NCI-H1694 (cell line): ENCODE measurements at places on chromosomes 2 and 18.
A peak's percentile ranks its signal among the peaks of the same experiment; 100 is the strongest.

DNA sequence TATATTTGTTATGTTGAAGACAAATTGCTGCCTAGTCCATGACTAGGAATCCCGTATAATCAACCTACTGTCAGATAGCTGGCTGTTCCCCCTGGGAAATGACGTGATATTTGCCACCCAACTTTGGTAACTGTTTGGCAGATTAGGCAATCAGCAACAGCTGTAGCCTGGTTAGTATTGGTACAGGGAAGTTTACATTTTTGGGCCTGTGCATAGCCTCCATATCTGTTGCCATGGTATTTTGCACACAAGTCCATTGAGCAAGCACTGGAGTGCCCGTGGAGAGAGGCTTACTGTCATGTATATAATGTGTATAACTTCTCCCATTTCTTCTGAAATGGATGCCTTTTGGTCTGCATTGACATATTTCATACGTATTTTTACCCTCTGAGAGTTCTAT is 27.7 kb downstream of the BIRC6 start:
- no peak for DNase-seq

GRCh38 chr2:231602859-231603467 is 10.3 kb downstream of the TEX44 start:
- DNase-seq, result no peak

GRCh38 chr18:61637905-61638595 is 254.8 kb downstream of the RNF152 start:
- no peak for DNase-seq

GRCh38 chr2:121902171-121902591 is 146.7 kb downstream of the TSN start:
- DNase-seq, result peak; percentile 83

GRCh38 chr2:104690255-104690984 is 163.5 kb upstream of the POU3F3 start:
- no peak for DNase-seq

DNA sequence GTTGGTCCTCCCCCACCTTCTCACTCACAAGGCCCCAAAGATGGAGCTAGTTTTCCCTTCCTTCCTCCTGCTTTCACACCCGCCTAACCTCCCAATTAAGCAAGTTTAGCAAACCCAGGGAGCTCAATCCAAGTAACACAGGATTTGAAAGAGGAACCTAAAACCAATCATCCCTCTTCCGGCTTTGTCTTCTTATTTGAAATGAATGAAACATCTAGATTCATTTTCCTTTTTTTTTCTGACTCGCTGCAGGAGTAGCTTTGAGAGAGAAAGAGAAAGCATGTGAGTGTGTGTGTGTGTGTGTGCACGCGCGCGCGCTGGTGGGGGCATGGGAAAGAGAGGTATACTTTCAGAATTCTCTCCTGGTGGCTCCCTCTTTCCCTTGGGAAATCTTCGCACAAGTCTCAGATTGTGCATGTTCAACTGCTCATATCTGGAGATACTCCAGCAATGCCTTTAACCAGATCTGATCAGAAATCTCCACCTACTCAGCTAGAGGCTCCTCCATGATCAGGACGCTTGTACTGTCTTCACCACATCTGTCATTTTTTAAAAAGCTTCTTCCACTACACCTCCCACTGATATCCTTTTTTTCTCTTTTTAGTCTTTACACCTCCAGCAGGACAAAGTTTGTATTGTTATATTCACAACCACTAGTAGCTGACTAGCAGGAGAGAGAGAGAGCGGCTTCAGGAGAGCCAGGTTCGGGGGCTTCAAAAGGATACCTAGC is 1.7 kb downstream of the SLC8A1 start:
- DNase-seq, result peak; percentile 63

DNA sequence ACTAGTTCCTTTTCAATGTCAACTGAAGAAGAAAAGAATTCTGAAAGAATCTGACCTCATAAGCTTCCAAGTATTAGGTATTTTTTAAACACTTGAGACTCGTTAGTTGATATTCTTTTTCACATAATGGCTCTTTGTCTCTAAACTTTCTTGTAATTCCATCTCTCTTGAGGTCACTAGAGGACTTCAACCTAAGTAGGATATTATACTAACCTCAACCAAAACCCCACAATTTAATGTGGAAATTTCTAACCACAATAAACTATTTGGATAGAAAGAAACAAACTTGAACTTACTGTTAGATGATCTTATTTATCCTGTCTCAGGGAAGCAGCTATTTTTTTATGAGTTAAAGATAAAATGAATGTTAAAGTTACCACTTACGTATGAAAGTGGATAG is 206.9 kb upstream of the FSIP2 start:
- DNase-seq, result no peak

GRCh38 chr18:23922939-23923338 is 91.6 kb upstream of the TTC39C start:
- DNase-seq, result no peak

- no peak for DNase-seq
Measured at GRCh38 chr2:112189001-112189556, 50.9 kb downstream of the FBLN7 start.

- DNase-seq, result no peak
Measured at GRCh38 chr18:27165412-27165811, 19.7 kb downstream of the CHST9 start.

- no peak for DNase-seq
Measured at GRCh38 chr2:51490576-51491234, 458.8 kb upstream of the NRXN1 start.

- DNase-seq, result peak; percentile 27
Measured at GRCh38 chr2:30026091-30027055, 105.0 kb upstream of the ALK start.

DNA sequence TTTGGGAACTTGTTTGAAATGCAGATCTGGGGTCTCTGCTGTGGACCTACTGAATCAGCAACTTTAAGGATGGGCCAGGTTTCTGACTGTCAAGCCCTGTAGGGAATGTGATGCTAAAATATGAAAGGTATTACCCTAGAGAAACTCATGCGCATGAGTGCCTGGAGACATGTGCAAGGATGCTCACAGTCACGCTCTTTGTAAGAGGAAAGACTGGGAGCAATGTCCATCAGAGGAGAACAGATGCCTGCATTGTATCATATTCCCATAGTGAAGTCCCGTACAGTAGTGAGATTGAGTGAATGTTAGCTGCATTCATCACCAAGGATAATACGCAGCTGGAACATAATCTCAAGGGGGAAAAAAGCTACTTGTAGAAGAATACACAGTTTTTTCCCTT is 14.1 kb downstream of the ZNF407 start:
- DNase-seq, result no peak

DNA sequence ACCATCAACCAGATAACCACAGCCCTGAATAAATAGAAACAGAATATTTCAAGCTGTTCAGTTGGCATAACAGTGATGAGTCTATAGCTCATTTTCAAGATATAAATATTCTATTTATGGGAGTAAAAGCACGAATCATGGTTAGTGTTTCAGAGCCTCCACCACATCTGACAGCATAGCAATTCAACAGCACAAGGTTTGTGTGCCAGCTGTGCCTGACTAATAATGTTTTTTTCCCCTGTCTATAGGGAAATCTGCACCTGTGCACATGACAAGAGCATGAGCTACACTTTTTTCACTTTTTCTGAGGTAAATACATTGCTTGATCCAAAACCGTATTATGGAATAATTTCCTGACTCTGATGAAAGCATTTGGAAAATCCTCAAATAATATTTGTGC is 251.3 kb downstream of the RPIA start:
- DNase-seq, result no peak

DNA sequence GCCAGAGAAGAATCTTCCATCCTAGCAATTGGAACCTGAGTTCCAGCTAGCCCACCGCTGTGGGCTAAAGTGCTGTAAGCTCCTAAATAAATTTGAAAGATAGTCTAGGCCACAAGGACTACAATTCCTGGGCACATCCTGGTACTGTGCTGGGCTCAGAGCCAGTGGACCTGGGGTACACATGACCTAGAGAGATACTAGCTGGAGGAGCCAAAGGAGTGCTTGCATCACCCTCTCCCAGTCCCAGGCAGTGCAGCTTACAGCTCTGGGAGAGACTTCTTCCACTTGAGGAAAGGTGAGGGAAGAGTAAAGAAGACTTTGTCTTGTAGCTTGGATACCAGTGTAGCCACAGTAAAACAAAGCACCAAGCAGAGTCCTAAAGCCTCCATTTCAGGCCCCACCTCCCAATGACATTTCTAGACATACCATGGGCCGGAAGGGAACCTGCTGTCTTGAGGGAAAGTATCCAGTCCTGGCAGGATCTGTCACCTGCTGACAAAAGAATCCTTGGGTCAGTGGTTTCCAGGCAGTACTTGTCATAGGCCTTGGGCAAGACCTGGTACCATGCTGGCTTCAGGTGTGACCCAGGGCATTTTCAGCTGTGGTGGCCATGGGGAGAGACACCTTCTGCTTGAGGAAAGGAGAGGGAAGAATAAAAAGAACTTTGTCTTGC is 89.5 kb downstream of the TMEM185B start:
- DNase-seq, result no peak

- DNase-seq, result no peak
Measured at GRCh38 chr18:34543356-34543755, 166.7 kb upstream of the DTNA start.

- DNase-seq, result no peak
Measured at GRCh38 chr2:84131278-84131830, 327.7 kb downstream of the SUCLG1 start.

DNA sequence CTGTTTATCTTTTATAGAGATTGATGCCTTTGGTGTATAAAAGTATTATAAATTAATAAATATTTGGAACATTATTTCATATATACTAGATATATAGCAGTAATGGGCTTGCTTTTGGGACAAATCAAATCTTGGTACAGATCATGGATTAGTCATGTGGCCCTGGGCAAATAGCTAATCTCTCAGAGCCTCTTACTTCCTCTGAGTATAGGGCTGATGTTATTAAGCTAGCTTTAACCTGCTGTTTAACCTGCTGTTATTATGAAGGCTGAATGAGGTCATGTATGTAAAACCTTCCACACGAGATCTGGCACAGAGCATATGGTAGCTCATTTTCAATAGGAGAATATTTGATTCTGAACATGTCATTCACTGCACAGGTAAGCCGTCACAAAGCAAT is 5.7 kb downstream of the ITGB6 start:
- DNase-seq, result no peak

DNA sequence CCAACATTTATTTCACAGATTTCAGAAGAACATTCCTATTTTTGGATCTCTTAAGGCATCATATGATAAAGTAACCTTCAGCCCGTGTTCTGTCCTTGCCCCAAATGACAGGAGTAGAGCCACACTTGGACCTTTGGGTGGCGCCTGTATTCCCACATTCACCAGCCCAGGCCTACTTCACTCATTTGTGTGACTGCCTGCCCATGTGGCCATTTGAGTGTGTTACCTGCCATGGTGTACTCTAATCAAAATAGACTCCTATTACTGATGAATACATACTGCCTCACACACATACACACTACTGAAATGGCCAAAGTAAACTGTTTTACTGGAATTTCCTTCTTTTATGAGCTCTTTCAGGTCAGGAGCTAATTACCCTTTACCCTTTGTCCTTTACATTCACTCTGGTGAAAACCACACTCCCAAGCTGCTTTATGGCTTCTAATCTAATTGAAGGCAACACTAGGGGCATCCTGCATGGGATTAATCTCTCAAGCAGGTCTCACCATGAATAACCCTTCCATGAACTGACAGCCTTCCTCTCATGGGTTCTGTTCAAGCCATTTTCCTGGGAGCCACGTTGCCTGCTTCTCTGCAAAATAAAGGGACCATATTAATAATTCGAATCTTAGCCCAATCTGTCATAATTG is 271.0 kb upstream of the GALNT5 start:
- no peak for DNase-seq

- DNase-seq, result no peak
Measured at GRCh38 chr2:72173640-72174321, 26.1 kb upstream of the CYP26B1 start.

DNA sequence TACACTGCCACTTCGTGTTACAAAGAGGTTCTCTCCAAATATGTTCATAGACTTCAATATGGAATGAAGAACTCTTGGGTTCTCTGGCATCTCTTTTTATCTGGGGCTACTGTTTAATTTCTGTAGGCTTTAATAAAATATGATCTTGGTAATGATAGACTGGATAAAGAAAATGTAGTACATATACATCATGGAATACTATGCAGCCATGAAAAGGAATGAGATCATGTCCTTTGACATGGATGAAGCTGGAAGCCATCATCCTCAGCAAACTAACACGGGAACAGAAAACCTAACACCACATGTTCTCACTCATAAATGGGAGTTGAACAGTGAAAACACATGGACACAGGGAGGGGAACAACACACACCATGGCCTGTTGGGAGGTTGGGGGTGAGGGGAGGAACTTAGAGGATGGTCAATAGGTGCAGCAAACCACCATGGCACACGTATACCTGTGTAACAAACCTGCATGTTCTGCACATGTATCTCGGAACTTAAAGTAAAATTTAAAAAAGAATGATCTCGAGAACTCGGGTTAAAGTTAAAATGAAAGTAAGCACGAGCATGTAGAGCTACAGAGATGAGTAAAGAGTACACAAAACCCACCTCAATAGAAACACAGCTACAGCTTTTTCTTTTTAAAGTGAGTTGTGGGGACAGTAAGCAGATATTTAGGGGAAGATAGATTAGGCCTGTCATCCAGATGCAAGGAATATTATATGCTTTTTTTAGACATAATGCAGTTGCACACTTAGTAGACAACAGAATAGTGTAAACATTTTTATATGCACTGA is 102.3 kb downstream of the SGPP2 start:
- DNase-seq, result no peak
